ENCODE measurements at places on chromosomes 2 and 18.

DNA sequence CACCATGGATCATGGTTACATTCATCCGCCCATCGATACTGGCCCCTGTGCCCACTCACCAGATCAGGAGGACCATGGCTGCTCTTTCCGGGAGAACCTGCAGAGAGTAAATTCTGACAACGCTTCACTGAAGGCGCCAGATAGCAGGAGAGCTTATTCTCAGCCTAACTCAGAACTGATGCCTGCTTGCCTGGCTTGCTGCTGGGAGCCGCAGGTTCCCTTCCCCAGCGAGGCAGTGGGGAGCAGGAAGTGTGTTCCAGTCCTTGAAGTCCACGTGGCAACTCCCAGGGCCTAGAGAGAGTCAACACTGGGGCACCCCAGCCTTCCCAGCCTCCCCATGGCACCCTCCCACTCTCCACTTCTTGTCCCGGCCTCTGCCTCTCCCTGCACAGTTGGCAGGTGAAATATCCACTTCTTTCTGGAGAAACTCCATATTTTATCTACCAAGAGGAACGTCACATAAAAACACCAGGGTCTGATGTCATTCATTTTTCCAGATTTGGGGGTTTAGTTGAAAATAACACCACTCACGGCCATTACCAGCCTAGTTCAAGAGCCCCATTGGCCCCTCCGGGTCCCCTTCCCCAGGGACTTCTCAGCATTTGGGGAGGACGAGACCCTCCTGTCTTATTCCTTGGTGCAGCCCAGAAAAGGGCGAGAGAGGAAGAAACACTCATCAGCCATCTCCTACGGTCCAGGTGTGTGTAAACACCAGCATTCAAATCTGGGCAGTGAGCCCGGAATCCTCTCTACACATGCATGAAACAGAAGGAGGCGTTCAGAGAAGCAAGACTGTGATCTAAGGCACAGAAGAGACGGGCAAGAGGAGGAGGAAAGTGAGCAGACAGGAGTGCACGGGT is 3.5 kb upstream of the TUBB6 start:
- DNase-seq, result no peak

DNA sequence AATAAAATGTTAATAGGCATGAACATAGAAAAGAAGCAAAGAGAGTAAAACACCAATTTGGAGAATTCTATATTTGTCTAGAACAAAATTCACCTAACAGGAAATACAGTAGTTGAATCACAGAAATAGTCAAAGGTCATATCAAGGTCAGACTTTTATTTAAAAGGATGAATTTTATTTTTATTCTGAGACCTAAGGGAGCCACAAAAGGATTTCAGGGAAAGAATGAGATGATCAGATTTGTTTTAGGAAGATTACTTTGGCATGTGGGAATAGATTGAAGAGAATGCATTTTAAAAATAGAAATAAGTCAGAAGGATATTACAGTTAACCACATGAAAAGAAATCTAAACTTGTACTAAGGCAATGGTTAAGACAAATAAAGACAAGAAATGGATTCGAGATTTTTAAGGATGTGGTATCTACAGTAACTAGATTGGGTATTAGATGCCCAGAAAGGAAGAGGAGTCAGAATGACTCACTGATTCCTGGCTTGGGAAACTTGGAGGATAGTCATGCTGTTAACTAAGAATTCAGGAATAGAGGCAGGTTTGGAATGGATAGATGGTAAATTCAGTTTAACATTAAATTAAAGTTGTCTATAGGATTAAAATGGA is 56.0 kb downstream of the METTL4 start:
- no peak for DNase-seq

GRCh38 chr18:56377231-56377630 is 261.2 kb downstream of the TXNL1 start:
- no peak for DNase-seq

DNA sequence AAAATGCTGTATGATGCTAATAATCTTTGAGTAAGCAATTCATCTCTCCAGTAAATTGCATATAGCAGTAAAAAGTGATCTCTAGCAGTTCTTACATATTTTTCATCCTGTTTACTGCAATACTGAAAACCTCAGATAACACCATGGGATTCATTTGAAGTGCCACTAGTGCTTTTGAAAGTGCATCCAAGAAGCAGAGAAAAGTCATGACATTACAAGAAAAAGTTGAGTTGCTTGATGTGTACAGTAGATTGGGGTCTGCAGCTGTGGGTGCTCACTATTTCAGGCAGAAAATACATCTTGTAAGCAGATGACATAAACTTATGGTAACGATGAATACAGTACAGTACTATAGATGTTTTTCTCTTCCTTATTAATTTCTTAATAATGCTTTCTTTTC is 1984.9 kb upstream of the LRRTM1 start:
- DNase-seq, result no peak

DNA sequence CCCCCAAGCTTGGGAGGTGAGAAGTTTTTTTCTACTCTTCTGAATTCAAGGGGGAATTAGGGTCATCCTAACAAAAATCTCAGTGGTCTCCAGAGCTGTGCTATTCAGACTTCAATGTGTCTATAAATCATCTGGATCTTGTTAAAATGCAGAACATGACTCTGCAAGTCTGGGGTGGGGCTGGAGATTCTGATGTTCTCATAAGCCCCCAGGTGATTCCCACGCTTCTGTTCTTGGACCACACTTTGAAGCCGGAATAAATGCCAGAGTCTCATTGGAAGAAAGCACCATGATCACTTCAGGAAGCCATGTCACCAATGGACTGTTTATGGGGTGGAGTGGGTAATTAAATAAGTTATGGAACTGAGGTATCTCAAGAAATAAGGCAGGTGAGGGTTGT is 22.2 kb upstream of the SLC16A14 start:
- no peak for DNase-seq

- no peak for DNase-seq
Observed at GRCh38 chr2:190365499-190366204, 22.3 kb downstream of the INPP1 start.

DNA sequence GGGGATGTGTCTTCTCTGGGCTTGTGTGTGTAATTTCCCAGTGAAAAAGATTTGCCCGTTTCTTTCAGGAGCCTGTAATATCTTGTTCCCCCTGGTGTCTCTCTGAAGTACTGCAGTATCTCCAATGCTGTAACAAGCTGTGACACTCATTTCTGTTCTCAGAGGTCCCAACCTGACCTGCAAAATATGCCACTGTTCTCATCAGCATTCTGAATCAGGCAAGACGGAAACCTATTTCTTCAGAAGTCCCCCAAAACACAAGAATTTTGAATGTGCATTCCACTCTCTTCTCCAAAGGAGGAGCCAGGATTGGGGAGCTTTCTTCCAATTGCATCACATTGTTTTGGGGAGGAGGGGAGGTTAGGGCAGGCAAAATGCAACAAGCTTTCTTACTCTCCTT is 77.0 kb upstream of the CNGA3 start:
- DNase-seq, result no peak

DNA sequence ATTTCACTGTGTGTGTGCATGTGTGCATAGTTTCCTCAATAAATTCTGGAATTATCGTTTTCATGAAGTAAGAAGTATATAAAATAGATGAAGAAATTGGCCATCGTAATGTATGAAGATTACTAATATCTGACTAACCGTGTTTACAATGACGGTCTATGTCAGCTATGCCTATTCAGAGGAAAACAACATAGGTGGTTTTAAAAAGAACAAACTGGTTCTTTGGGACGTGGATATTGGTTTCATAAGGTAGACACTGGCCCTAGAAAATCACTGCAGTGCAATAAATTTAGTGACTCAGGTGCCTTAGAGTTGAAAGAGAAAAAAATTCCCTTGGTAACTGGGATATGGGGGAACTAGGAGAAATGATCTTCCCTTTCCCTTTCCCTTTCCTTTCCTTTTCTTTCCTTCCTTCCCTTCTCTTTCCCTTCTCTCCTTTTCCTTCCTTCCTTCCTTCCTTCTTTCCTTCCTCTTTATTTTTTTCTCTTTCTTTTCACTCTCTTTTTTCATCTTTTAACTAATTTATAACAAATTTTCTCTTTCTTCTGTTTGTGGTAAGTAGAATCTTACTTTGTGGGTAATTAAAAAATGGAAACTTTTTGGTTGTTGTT is 36.4 kb downstream of the MAP2 start:
- DNase-seq, result no peak

GRCh38 chr2:230968921-230969658 is 26.8 kb upstream of the SPATA3 start:
- DNase-seq, result no peak

DNA sequence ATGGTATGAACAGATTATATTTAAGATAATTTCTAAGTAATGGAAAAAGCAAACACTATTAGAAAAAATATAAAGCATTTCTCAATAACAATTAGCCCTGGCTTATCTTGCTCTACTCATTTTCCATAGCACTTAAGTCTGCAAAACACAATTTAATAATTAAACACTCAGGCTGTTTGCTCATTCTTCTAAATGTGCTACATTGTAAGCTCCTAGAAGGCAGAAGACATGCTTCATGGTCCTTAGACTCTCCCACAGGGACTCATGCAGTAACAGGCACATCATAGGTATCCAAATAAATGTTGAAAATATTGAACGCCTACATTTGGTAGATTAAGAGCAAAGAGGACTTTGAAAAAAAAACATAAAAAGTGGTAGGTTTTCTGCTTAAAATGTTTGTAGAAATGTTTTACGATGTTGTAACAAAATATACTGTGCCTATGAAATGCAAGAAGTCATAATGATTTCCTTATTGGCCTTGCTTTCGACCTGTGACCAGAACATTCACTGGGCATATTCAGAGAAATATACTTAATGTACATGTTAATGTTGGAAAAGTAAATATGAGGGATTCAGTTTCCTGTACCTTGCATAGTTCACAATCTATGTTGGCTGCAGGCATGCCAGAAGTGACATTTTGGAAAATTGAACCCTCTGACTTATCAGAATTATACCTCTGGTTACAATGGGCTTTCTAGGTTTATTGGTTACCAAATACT is 27.2 kb downstream of the G6PC2 start:
- DNase-seq, result no peak

DNA sequence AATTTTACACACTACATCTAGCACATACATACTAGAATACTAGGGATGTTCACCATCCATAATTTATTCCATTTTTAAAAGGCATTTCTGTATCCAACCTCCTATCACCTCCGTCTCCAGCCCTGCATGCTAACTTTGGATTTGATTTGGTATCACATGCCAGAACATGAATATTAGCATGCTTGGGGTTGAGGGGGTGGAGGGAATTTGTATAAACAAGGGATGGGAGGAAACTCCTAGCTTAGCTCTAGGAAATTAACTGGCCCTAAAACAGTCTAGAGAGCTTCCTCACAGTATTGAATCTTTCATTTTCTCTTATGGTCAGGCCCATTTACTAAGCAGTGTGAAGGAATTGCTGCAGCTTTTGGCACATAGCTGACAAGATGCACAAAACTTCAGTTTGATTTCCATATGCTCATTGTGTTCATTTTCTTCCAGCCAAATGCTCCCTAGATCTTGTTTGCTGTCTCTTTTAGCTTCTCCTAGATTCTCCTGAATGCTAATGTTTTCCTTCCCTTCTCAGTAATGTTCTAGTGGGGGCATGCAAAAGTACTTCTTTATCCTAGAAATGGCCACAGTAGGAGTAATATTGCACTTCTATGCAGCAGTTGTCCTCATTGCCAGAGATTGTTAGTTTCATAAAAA is 135.2 kb downstream of the VWC2L start:
- no peak for DNase-seq

All from stimulated activated CD4-positive, alpha-beta T cell treated with anti-CD3 and anti-CD28 coated beads, TNF-alpha, amount 100 ng/mL, for 24 hours (primary cell).